ENCODE measurements at places on chromosomes 16 and 17.
A peak's percentile ranks its signal among the peaks of the same experiment; 100 is the strongest.

DNA sequence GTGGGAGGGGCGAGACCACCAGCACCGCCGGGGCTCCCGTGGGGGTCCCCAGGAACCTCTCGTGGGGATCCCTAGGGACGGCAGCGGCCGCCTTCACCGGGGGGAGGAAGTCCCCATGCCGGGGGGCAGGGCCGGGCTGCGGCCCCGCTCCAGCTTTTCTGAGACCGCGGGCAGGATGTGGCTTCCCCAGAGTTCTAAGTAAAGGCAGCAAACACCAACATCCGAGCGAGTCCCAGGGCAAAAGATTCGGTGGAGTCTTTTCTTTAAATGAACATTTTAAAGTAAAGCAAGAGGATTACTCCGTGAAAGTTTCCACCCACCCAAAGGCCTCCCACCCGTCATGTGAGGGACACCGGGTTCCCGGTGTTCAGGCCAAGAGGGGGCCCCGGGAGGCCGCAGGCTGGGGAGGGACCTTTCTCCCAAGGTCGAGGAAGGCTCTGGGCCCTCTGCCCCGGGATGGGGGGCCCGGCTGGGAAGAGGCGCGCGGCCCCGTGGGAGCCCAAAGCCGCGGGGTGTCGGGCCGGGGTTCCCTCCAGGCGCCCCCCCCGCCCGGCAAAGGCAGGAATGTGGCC lies 137.2 kb upstream of the RPH3AL start:
- peak; percentile 77 for DNase-seq

DNA sequence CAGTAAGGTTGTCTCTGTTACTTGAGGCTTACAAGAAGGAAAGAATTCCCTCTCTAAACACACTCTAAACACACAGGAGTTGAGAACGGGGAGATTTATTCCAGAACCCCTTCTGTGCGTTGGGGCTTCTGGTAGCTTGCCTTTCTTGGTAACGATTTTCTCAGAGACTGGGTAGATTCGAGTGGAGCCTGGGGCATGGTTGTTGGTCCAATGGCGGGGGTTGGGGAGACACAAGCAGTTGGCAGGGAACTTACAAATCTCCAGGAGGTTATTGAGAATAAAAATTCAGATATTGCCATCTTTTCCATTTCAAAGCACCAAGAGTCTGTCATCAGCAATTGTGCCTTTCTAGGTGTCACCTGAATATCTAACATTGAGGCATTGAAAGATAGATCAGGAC lies 251.7 kb downstream of the CDH13 start:
- no peak for DNase-seq

DNA sequence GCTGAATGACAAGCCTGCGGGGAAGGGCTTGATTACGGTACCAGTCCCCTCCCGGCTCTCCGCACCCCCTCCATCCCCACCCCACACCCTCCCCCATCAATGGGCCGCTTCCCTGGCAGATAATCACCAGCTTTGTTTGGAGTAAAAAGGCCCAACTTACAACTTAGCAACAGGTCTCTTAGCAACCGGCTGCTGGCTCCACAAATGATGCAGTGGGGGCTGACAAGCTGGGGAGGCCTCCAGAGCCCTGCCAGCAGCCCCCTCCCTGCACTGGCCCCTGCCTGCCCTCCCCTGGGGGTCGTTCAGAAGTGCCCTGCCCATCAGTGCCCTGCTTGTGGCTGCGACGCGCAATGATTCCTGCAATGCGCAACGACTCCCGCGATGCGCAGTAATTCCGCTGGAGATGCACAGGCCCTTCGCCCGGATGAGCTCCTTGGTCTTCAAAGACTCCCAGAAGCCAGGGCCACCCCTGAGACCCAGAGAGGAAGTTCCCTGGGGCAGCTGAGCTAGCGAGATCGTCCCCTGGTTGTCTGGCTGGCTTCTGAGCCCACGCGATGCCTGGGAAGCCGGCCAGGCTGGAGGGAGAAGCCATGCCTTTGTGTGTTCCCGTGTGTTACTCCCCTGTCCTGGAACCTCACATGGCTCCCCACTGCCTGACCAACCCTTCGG lies 23.3 kb downstream of the CPNE2 start:
- no peak for DNase-seq

DNA sequence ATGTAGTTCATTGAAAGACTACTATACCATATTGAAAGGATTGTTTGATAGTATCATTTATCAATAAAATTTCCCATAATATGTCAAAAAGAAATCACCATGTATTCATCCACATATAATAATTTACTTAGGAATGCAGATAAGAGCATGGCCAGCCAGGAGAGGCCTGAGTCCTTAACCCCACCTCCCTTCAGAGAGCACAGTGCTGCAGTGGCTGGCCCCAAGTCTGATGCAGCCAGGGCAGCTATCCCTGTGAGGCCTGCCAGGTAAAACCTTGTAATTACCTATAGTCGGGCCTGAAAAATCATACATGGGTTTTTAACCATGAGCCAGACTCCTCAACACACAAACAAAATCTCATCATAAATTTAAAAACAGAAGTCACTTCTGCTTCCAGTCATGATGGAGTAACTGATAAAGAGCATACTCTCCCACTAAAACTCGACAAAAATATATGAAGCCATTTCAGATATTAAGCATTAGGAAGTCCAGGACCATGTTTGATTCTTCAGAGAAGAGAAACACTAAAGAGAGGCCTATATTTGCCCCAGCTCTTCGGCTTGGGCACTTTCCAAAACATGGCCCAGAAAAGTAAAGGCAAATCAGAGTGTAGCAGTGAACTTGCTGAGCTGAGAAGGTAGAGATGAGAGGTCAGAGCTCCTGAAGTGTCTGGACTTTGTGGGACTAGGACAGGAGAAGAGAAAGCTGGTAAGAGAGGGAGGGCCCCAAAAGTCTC lies 40.9 kb upstream of the CCNF start:
- no peak for DNase-seq

GRCh38 chr17:35709874-35710273 lies 21.6 kb upstream of the RASL10B start:
- no peak for DNase-seq

GRCh38 chr17:67671493-67671892 lies 46.2 kb upstream of the NOL11 start:
- DNase-seq = no peak

DNA sequence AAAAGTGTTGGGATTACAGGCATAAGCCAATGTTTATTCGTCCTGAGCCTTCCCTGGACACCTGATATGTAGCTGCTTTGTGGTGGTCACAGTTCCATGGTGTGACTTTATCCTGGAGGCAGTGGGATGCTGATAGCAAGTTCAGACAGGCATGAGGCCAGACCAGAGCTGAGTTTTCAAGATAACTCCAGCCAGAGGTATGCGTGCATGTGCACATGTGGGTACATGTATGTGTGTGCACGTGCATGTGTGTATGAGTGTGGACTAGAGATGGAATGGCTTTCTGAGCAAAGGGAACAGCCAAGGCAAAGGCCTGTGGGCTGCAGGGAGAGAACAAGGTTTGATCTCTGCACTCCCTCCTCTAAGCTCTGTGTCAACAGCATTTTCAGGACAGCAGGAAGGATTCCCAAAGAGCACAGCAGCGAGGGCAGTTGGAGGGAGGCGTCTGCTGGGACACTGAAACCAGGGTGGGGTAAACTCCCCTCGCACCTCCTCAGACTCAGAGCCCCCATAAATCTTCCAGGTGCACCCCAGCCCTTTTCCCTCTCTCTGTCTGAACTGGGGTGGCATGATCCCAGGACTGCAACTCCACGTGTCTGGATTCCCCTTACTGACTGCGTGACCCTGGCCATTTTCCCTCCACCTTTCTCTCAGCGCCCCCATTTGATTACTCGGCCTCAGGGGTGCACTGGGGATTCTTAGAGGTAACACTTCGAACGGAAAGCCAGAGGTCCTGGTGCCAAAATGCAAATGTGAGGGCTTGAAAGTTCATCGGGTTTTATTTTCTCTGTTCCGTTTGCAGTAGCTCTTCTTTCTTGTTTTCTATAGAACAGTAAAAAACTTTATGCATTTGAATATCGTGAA lies 15.3 kb downstream of the NLRC5 start:
- DNase-seq = no peak

GRCh38 chr16:10256784-10257641 lies 74.8 kb upstream of the GRIN2A start:
- DNase-seq = peak; percentile 43

GRCh38 chr17:34300652-34301370 lies 15.3 kb downstream of the CCL11 start:
- DNase-seq = no peak

GRCh38 chr16:3494386-3494973 lies 809 bp downstream of the C16orf90 start:
- no peak for DNase-seq

DNA sequence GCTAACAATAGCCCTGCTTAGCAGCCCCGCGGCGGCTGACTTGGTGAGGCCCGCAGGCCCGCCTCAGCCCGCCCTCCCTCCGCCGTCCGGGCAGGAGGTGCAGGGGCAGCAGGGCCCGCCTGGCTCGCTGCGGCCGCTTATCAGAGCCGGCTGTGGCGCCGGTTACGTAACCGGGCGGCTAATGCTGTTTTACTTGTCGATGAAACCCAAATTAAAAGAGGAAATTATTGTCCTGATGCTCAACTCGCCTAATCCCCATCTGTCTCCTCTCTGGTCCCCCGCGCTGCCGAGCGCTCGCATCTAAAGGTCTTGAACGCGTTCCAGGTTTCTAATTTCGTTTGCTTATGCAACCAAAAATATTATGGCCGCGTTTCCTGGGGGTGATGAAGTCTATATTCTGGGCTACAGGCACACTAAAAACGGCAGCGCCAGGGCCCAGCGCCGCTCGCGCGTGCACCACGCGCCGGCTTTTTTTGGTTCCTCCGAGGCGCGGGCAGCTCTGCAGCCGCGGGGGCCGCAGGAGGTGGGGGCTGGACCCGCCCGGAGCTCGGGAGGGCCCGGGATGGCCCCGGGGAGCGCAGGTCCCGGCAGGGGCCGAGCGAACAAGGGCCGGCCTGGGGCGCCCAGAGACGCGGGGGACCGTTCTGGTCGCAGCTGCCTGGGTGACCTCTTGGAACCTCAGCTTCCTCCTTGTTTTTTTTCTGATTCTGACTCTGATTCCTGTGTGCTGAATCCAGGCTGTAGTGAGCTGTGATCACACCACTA lies 65.2 kb upstream of the TOB1 start:
- peak; percentile 58 for DNase-seq

DNA sequence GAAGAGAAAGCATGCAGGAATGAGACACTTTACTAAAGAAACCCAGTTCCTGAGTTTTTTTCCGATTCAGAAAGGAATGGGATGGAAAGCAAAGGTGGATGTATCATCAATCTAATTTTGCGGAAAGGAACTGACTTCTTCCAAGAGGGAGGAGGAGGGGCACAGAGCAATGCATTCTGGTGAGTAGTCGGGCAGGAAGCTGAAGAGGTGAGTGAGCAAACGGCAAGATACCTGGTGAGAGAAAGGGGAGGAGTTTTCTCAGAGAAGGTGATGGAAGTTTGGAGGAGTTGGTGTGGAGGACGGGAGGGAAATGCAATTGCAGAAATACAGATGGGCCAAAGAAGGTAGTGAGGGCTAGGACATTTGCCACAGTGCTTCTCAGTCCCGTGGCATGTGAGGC lies 713.2 kb downstream of the KCNJ2 start:
- no peak for DNase-seq

GRCh38 chr17:44906010-44906646 lies 6.9 kb upstream of the EFTUD2 start:
- no peak for DNase-seq

GRCh38 chr17:20121359-20122253 lies 112.4 kb downstream of the SPECC1 start:
- DNase-seq = peak; percentile 69

GRCh38 chr16:66357523-66357928 lies 9.0 kb upstream of the CDH5 start:
- no peak for DNase-seq

GRCh38 chr17:14301279-14302090 lies 604 bp downstream of the HS3ST3B1 start:
- no peak for DNase-seq

DNA sequence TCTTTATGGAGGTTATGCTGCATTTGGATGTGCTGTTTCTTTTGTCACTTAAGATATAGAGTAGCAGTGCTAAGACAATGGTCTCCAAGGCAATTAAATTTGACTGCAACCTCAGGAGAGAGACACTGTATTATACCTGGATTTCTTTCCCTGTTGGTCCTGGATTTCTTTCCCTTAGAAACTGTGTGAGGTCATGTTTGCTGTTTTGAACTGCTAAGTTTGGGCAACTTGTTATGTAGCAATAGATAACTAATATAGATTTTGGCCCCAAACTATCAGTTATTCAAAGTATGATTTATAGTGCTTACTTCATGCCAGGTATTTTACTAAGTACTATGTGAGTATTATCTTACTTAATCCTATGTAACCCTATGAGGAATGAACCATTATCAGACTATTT lies 458.4 kb downstream of the HS3ST3B1 start:
- no peak for DNase-seq

GRCh38 chr17:46166692-46167249 lies 26.5 kb downstream of the KANSL1 start:
- no peak for DNase-seq

- no peak for DNase-seq
These were observed 16.0 kb downstream of the GPATCH8 start for GRCh38 chr17:44487170-44487569.

DNA sequence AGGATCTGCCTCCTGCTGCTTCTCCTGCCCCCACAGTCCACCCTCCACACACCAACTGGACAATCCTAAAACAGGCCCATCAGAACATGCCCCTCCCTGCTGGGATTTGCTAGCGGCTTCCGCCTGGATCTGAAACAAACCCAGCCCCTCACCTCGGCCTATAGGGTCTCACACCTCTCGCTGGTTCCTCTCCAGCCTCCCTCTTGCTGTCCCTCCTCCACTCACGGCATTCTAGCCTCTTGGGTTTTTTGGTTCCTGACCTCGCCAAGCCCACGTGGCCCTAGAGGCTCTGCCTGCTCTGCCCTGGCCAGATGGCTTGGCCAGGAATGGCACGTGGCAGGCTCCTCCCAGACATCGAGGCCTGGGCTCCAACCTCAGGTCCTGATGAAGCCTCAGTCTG lies 15.7 kb upstream of the MTSS2 start:
- no peak for DNase-seq

GRCh38 chr17:40510328-40510648 lies 8.9 kb upstream of the TNS4 start:
- no peak for DNase-seq

DNA sequence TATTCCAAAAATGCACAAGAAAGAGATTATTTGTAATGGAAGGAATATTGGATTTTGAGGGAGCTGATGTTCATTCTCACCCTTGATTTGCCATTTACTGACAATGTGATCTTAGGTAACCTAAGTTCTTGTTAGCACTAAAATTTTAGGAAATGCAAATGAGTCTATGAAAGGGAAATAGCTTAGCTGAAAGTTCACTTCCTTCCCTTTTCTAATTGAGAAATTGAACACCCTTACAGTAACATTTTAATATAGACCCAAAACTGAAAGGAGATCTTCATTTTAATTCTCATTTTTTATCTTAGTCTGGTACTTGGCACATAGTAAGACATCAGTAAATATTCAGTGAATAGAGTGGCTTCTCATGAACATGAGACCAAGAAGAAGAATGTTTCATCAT lies 10.9 kb upstream of the WSB1 start:
- no peak for DNase-seq

GRCh38 chr17:82239926-82240505 lies 11.2 kb downstream of the SLC16A3 start:
- no peak for DNase-seq

DNA sequence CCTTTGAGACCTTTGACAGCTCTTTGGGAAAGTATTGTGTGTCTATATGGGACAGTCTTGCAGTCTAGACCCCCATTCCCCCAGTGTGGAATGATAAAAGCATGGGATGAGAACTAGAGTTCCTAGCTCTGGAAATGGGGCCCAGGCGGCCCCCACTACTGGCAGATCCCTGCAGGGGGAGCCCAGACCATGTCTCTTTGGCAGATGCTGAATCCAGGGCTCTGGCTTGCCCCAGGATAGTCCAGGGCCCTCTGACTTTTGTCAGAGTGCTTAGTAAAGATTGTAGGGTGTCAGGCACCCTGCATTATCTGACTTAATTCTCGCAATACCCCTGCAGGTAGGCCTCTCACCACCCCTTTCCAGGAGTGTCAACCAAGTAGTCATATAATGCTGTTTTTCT lies 8.3 kb downstream of the ALKBH5 start:
- DNase-seq = no peak
